Activated T-cell treated with anti-CD3 and anti-CD28 coated beads, Interleukin-2, amount 50 U/mL, for 4 hours (primary cell): ENCODE measurements at places on chromosomes 5 and 9. TPM values are rescaled to one million over a fixed set of nuclear protein-coding genes. Genes with fewer than 3 reads are reported as not detected.

- no peak for DNase-seq
Measured at GRCh38 chr9:114861922-114862605, 56.2 kb upstream of the TNFSF15 start.

The OR1Q1 gene
- not detected for total RNA-seq

GRCh38 chr5:119626086-119626485 is 3.3 kb upstream of the FAM170A start:
- DNase-seq = no peak

- DNase-seq = no peak
Measured at GRCh38 chr5:134398609-134399155, 13.0 kb downstream of the CDKN2AIPNL start.
